Activated CD8-positive, alpha-beta memory T cell treated with anti-CD3 and anti-CD28 coated beads for 48 hours (primary cell): ENCODE measurements at places on chromosomes 3 and 15.

DNA sequence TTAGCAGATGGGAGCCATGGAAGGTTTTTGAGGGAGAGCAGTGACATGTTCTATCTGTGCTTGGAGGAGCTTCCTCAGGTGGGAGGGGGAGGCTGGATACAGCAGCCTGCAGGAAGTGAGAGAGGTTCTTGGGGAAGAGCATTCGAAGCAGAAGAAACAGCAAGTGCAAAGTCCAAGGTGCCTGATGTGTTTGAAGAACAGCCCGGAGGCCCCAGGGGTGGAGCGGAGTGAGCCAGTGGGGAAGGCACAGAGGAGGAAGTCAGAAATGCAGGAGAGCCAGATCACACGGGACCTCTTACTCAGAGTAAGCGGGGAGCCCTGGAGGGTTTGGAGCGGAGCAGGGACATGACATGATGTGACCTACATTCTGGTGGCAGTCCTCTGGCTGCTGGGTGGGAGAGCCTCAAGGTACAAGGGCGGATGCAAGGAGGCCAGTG lies 10.8 kb downstream of the ITGA11 start:
- DNase-seq: no peak

DNA sequence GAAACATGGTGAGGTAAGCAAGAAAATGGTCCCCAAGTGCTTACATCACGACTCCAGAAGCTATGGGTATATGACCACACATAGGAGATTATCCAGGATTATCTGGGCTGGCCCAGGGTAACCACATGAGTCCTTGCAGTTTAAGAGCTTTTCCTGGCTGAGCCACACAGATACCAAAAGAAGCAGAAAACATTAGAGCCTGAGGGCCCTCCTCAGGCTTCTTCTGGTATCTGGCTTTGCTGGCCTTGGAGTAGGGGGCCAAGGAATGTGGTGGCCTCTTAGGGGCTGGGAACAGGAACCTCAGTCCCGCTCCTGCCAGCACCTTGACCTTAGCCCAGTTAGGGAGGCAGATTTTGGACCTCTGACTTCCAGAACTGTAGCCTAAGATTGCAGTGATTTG lies 259.1 kb downstream of the KCNMB2 start:
- DNase-seq: no peak

DNA sequence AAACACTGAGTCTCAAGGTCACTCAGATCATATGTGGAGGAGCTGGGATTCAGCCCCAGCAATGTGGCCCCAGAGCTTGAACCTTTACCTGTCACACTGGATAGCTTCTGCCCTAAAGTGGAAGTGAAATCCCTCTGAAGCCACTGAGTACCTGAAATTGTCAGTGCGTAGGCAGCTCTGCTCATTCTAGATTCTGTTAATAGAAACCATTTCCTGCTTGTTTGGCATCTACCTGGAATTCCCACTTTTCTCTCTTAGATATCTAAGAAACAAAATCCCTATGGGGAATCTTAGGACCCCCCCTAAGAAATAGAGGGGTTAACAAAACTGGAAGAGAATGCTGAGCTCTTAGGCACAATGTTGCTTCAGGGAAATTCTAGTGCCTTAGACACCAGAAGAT lies 29.8 kb downstream of the FBXL22 start:
- no peak for DNase-seq

- DNase-seq: no peak
These were observed 71.5 kb upstream of the TNIK start for GRCh38 chr3:171531716-171532115.

DNA sequence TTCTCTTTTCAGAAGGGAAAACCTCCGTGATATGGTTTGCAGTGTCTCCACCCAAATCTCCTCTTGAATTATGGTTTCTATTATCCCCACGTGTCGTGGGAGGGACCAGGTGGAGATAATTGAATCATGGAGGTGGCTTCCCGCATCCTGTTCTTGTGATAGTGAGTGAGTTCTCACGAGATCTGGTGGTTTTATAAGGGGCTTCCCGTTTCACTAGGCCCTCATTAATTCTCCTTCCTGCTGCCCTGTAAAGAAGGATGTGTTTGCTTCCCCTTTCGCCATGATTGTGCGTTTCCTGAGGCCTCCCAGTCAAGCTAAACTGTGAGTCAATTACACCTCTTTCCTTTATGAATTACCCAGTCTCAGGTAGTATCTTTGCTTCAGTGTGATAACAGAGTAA lies 692.7 kb upstream of the GRM7 start:
- DNase-seq: no peak

DNA sequence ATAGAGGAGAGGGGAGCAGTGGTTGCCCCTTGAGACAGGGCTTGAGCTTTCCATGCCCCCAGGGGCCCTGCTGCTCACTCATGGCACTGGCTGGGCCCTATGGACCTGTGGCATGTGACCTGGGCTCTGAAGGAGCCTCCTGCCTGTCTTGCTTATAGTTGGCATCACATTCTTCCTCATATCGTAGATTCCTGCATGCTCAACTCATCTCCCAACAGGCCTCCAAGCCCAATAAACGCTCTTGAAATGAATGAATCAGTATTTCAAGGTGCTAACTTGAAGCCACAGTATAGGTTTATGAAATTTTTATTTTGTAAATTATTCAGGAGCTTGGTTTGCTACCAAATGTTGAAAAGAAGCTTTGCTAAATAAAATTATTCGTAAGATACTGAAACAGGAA lies 93.3 kb upstream of the SLC7A14 start:
- no peak for DNase-seq

GRCh38 chr3:74372743-74373142 lies 241.7 kb downstream of the CNTN3 start:
- no peak for DNase-seq

DNA sequence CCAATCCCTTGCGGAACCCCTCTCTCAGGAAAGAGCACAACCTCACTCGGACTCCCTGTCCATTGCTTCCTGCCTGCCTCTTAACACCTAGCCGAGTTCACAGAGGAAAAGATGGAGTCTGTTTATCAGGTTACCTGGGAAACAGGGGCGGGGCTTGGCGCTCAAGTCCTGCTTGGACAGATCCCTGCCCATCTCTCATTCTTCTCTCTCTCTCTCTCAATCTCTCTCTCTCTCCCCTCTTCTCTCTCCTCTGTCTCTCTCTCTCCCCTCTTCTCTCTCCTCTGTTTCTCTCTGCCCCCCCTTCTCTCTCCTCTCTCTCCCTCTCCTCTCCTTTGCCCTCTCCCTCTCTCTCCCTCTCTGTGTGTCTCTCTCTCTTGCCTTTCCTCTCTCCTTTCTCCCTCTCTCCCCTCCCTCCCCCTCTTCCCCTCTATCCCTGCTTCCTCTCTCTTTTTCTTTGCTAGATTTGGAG lies at the start of gene EFHB:
Gene EFHB (minus strand): TSS at position 120 of the 469 bp plus-strand sequence. CDS start 199 bp downstream, outside the sequence.
- DNase-seq: no peak
